Astrocyte of the spinal cord (primary cell): ENCODE measurements at places on chromosomes 7 and 10.

DNA sequence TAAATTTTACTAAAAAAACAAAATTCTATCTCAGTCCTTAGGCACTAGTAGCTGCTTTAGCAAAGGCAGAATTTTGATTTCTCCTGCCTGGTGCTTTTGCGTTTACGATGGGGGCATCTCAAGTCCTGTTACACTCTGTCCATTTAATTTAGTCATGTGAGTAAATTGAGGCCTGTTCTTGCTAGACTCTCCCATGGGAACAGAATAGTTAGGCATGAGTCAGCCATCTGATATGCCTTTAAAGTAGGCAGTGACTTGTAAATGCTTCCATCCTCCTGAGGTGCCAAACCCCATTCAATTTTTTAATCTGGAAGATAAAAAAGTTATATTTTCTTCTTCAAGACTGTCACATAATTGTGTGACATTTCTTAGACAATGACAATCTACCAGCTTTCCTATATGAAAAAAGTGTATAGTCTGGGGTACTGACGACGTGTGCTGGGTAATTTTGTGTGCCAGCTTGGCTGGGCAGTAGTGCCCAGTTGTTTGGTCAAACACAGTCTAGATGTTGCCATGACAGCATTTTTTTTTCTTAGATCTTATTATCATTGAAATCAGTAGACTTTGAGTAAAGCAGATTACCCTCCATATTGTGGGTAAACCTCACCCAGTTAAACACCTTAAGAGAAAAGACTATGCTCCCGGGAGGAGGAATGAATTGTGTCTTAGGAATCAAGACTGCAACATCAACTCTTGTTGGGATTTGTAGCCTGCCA lies 603.4 kb downstream of the SORCS1 start:
- peak; percentile 84 for DNase-seq

GRCh38 chr7:1714583-1715330 lies 44.7 kb downstream of the ELFN1 start:
- no peak for DNase-seq

DNA sequence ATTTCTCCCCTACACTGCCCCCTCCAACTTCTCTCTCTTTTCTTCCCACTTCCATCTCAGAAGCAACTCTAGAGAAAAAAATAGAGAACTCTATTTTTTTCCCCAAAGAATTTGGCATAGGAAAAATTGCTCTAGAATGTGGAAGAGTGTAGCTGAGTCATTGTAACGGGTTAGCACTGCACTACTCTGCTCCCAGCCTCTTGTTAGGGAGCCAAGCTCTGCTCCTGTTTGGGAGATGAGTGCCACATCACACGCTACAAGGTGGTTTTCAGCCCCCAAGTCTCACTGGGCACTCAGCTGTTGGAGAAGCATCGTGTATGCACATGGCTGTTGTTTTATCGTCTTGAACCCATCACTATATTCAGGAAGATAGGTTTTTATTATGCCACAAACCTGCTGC lies 136.4 kb downstream of the BMPER start:
- DNase-seq, result no peak

GRCh38 chr10:86827639-86828038 lies 71.2 kb downstream of the BMPR1A start:
- no peak for DNase-seq

DNA sequence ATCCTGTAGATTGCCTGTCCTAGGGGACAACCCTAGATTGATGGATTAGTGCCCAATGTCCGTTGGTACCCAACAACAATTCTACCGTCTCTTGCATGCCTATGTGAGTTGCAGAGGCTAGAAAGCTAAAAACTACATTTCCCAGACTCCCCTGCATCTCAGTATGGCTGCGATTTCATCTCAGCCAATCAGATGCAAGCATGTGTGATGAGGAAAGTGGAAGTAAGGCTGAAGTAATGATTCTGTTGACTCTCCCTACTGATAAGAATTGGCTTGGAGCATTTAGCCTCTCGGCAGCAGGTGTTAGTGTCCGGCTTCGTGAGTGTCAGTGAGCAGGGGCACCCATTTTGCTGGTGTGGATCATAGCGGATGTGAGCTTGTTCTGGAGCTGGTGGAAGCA lies 171.9 kb downstream of the FGFR2 start:
- DNase-seq, result no peak

DNA sequence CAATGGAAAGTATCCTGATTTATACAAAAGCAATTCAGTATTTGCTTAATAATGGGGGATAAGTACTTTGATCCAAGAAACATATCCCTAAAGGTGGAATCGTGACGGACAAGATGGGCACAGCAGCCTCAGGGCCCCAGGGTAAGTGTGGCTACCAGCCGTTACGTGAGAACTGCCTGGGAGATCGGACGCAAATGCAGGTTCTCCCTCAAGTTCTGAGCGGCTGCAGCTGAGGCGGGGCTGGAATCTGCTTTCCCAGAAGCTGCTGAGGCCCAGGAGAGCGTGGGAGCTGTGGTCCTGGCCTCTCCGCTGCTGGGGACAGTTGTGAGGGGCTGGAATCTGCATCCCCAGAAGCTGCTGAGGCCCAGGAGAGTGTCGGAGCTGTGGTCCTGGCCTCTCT lies 13.5 kb downstream of the FOXL3 start:
- no peak for DNase-seq

DNA sequence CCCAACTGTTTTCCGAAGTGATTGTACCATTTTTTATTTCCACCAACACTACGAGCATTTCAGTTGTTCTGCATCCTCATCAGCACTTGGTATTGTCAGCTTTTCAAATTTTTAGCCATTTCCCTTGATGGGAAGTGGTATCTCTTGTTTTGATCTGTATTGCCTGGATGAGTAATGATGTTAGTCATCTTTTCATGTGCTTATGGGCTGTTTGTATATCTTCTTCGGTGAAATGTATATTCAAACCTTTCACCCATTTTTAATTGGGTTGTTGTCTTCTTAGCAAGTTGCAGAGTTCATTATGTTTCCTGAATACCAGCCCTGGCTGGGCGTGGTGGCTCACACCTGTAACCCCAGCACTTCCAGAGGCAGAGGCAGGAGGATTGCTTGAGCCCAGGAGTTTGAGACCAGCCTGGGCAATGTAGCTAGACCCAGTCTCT lies 22.1 kb downstream of the CLIP2 start:
- no peak for DNase-seq

DNA sequence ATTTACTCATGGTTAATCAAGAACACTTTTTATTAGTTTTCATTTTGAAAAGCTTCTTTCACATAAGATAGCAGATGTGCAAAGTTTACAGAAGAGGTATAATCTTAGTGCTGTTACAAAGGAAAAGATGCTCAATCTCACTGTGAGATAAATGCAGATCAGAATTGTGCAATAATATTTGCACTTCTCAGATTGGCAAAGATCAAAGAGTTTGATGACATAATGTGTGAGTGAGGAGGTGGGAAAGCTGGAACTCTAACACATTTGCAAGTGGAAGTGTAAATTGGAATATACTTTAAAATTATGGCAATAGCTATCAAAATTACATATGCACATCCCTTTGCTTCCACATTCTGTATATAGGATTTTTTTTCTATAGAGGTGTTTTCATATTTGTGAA lies 21.5 kb upstream of the STN1 start:
- DNase-seq, result no peak

DNA sequence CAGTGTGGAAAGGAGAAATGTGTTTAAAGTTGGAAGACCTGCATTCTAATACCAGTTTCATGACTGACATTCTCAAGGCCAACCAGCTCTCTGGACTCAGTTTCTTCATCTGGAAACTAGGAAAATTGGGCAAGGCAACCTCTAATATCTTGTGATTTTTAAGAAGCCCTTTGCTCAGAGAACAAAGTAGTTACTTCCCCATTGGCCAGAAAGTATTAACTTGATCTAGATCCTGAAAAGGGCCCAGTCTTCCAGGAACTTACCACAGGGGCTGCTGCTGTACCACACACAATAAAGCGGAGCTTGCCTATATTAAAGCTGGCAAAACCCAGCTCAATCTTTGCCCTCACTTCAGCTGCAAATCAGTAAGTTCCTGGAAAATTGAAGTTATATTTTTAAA lies 155.6 kb upstream of the ADO start:
- no peak for DNase-seq

DNA sequence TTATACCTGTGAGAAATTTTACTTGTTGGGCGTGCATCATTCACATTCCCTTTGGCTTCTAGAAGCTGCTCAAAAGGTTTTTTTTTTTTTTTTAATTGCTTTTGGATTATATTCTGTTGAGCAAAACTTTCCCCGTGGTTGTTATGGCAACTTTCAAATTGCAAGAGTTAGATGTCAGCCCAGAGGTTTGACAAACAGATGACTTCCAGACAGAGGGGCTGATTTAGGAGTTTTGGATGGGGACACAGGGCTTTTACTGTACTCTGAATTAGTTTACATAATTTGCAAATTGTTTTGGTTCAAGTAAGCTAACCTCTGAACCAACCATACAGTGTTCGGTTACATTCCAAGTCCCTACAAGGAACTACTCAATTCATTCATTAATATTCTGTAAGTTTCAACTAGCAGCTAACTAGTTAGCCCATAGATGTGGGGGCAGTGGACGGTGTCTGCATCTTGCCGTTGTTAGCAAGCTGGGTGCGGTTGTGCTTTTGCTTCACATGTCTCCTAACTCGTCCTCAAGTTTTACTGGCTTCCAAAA lies 66.4 kb upstream of the JAZF1 start:
- no peak for DNase-seq

DNA sequence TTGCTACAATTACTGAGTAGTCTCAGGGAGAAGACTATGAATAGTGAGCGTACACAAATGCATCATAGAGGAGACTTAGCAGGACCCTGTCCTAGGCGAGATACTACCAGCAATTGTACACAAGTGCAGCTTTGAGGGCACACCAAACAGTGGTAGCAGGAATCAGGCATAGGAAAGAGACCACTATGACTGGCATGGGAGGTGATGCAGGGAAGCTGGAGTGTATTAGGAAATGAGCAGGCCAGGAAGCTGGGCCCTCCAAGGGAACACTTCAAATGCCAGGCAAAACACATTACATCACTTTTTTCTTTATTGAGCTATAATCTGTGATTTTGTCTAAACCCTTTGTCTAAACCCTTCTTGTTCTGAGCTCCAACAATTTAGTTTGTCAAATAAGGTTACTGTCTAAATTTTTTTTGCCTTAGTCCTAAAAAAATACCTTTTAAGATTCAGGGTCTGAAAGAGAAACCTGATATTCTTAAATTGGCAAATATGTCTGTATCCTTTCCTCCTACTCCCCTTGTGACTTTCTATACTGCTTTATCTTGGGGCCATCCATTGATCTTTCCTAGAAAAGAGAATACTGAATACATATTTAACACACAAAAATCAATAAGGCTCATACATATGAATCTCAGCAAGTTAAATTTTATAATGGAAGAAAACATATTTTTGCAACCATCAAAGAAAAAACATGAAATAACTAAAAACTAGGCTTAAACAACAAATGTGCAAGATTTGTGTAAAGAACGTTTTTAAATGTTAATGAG lies 193.8 kb upstream of the PHYHIPL start:
- DNase-seq, result no peak

DNA sequence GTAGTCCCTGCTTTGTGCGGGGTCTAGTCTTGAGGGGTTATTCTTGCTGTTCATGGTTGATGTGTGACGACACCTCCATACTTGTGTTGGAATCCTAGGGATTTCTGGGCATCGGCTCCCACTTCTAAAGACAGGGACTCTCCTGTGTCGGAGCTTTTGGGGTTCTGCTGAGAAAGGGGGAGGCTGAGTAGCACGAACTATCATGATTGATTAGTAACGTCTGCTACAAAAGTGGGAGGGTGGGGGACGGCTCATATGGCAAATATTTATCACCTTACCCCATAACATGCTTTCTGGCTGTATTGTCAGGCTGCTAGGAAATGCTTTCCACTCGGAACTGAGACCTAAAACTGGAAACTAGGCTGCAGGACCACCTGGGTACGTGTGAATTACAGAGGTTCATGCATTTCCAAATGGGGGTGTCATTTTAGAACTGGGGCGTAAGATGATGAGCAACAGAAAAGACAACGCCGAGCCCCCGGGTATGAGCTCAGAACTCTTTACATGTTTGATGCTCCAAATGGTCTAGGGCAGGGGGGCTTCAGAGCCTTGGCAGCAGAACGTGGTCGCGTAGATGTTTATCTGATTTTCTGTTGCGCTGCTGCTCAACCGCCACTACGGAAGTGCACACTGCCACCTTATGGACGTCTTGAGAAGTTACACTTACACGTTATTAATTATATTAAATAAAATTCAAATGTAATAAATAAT lies 15.1 kb upstream of the NME8 start:
- DNase-seq, result peak; percentile 22

GRCh38 chr10:78045237-78045636 lies 11.6 kb downstream of the RPS24 start:
- no peak for DNase-seq

- peak; percentile 43 for DNase-seq
Measured at GRCh38 chr7:23680414-23681405, 711 bp downstream of the FAM221A start.

GRCh38 chr10:93458821-93459257 lies 23.3 kb downstream of the MYOF start:
- DNase-seq, result peak; percentile 100

- DNase-seq, result no peak
Measured at GRCh38 chr7:117146059-117146458, 176.8 kb downstream of the WNT2 start.

GRCh38 chr10:76278811-76279460 lies 847.5 kb downstream of the LRMDA start:
- DNase-seq, result no peak

DNA sequence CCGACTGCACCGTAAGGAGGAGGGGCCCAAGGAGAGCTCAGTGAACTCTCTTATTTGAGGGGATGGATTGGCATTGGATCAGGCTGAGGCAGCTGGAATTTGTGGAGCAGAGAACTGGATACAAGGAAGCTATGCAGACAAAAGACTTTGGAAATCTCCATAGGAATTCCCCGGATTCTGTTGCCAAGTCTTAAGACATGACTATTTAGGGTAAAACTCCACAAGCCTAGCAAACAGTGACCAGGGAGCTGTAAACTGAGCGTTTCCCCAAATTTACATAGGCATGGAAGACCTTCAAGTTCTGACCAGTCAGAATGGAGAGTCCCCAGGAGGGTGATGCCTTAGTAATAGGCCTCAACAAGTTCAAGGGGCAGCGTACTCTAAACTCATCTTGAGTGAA lies 82.5 kb upstream of the PCBD1 start:
- DNase-seq, result no peak

- DNase-seq, result no peak
Measured at GRCh38 chr7:121390617-121391016, 5.5 kb downstream of the FAM3C start.

DNA sequence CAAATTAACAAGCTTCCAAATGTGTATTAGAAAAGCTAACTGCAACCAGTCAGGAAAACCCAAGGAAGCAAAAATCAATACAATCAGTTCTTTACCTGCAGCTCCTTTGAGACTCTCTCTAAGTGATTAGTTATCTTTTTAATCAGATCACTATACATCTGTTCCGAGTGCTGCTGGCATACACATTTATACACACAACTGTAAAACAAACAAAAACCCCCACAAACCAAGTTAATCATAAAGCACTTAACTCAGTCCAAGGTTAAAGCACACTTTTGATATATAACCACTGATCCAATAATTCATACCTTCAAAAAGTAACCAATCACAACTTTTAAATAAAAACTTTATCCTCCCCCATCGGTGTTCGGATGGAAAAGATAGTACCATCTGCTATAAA lies 25.6 kb downstream of the CACUL1 start:
- no peak for DNase-seq
